ENCODE measurements at places on chromosomes 1 and 21. TPM values are rescaled to one million over a fixed set of nuclear protein-coding genes. Genes with fewer than 3 reads are reported as not detected.

The BCAR3 gene
- 93.3 TPM for total RNA-seq

The SLC2A5 gene
- not detected for total RNA-seq

The LCE3D gene
- total RNA-seq = not detected

The GBP5 gene
- not detected for total RNA-seq

The ATP1A2 gene
- 0.07 TPM for total RNA-seq

The TAF5L gene
- total RNA-seq = 15.1 TPM

The FAM151A gene
- total RNA-seq = not detected

The DDX59 gene
- 14.3 TPM for total RNA-seq

The C1orf210 gene
- 4.8 TPM for total RNA-seq

The MMEL1 gene
- total RNA-seq = not detected

The UTS2 gene
- total RNA-seq = not detected

The C1orf74 gene
- total RNA-seq = 12.7 TPM

The ITLN1 gene
- not detected for total RNA-seq

The POFUT2 gene
- 38.3 TPM for total RNA-seq

The SZT2 gene
- total RNA-seq = 20.3 TPM

The LCE5A gene
- not detected for total RNA-seq

The SLC25A34 gene
- 0.34 TPM for total RNA-seq

The FNDC10 gene
- 8.0 TPM for total RNA-seq

The RGS16 gene
- total RNA-seq = 2.9 TPM

The FOXD3 gene
- total RNA-seq = not detected

The AGMAT gene
- 0.96 TPM for total RNA-seq

The MYOM3 gene
- total RNA-seq = 7.9 TPM

The S100A14 gene
- 4.2 TPM for total RNA-seq

The USH2A gene
- not detected for total RNA-seq

The OVAAL gene
- not detected for total RNA-seq

Data from kidney epithelial cell (primary cell).